ENCODE measurements at places on chromosomes 4 and X.

- no peak for DNase-seq
Measured at GRCh38 chrX:149830192-149830873, 48.6 kb downstream of the MAGEA9 start.

- DNase-seq = no peak
Measured at GRCh38 chr4:114435116-114435515, 163.5 kb upstream of the UGT8 start.

DNA sequence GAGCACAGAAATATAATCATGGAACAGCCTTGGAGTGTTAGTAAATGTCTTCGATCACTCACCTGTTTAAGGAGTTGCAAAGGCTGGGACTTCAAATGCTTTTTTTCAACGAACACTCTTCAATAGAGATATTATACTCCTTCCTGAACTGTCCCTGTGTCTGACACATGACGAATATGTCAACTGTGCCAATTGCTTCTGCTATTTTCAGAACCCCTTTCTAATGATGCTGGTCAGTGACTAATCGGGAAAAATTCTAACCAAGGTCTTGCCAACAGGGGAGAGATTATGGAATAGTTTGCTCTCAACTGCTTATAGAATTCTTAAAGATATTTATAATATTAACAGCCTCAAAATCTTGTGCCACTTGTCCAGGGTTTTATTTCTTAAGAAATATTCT lies 8.5 kb upstream of the KLHL34 start:
- DNase-seq = no peak

- DNase-seq = no peak
Measured at GRCh38 chr4:174012135-174012885, 271.2 kb downstream of the FBXO8 start.

DNA sequence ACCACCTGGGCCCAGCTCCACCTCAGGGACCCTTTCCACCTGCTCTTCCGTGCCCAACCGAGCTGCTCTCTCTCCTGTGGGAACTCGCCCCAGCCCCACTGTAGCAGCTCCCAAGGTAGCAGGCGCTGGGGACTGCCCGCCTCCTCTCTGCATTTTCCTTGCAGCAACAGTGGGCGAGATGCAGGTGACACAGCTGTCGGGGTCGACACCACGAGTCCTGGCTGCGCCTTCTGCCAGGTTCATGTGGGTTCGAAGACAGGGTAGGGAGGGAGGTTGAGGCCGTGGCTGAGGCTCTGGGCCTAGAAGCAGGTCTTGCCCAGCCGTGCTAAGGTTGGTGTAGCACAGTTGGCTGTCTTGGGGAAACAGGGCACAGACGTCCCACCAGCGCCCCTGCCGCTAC lies 245.2 kb upstream of the FSTL5 start:
- DNase-seq = no peak

- no peak for DNase-seq
Measured at GRCh38 chrX:149476513-149476912, 28.6 kb downstream of the IDS start.

- DNase-seq = no peak
Measured at GRCh38 chr4:127849505-127850234, 31.0 kb upstream of the PLK4 start.

DNA sequence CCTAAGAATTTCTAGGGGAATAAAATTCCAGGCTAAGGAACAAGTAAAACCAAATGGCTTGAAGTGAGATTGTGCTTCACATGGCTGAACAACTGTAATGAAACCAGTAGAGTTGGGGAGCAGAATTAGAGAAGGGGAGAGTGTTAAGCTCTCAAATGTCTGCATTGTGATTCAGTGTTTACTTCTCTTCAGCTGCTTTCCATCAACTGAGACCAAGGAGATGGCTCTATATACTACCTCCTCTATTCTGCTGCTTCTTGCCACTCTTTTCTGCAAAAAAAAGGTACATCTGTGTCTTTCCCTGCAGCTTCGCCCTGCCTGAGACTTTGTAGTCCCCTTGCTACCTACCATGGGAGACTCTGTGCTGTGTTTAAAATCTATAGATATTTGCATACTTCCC lies 73.5 kb downstream of the WDFY3 start:
- no peak for DNase-seq

Data from amygdala (tissue), 56 donors.